ENCODE measurements at places on chromosomes 16 and 17.

GRCh38 chr16:66395806-66396555, 29.5 kb downstream of the CDH5 start:
- no peak for DNase-seq

DNA sequence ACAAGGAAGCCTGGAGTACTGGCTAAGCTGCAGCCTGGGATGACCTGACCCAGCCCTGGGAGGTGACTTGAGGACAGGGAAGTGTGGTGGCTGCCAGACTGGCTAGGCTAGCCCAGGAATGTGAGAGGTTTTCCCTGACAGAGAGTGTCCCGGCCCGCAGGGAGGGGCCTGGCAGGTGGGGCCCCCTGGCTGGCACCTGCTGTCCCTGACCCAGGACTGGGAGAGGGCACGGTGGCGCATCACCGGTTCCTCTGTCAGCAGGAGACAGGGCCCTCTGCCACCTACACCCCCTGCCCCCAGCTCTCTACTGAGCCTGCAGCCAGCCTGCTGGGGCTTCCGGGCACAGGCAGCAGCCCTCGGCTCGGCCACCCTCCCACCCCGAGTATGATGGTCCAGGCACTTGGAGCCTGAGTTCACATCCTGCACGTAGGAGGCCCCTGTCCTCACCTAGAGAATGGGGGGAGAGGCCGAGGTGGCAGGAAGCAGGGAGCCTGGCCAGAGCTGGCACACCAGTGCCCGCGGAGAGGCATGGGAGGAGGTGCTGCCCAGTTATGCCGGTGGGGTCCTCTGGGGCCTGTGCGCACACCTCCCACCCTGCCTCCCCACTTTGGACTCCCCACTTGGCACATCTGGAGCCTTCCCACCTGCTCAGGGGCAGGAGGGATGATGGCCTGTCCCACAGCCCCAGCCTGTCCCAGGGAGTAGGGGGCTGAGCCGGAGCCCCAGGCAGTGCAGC, 528 bp downstream of the PRSS27 start:
- DNase-seq: peak; percentile 92

- no peak for DNase-seq
Observed at GRCh38 chr16:47624563-47624962, 163.4 kb downstream of the PHKB start.

DNA sequence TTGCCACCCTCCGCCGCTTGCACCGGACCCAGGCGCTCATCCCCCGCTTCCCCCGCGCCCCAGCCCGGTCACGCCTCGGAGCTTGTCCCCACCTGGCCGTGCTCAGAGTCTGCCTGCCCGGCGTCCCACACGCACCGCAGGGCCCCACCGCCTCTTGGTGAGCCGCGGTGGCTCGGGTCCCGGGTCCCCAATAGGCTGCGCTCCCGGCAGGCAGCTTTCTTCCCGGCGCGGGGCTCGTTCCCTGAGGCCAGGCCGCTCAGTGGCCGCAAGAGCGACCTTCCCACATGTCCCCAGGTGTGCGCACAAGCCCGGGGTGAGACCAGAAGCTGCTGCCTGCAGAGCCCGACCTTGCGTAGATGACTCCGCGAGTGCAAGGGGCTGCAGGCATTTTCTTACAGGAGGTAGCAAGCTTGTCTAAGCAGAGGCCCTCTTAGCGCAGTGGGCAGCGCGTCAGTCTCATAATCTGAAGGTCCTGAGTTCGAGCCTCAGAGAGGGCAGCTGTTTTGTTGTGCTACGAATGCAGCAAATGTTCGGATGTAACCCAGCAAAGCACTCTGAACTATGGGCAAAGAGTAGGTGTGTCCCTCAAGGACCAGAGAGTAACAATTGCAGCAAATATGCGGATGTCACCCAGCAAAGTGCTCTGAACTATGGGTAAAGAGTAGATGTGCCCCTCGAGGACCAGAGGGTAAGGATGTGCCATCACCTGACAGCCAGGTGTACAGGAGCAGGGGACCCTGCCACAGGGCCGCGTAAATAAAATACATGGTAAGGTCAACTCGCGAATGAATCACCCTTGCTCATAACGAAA, 15.6 kb downstream of the TLE7 start:
- DNase-seq: peak; percentile 92

GRCh38 chr17:56849131-56849530, 15.2 kb downstream of the DGKE start:
- DNase-seq: no peak

- no peak for DNase-seq
Observed at GRCh38 chr16:11576427-11577289, 10.1 kb downstream of the LITAF start.

- no peak for DNase-seq
Observed at GRCh38 chr16:59913666-59914065, 1179.5 kb upstream of the GOT2 start.

DNA sequence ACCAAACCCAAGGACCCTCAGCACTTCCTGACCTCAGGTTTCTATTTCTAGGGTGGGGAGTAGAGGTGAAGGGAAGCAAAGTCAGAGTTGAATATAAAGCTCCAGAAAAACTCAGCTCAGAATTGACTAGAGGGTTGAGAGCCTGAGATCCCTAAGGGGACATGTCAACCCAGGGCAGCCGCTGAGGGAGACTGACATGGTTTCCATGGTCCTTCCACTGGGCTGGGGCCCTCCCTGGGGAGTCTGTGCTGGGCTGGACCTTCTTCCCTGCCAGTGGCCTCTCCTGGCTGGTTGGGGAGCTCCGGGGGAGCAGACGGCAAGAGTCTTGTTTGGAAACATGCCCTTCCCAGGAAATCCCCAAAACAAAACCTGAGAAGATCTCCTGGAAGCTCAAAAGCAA, 121.3 kb downstream of the METRNL start:
- DNase-seq: no peak

- DNase-seq: no peak
Observed at GRCh38 chr17:82349287-82349701, 9.8 kb upstream of the TEX19 start.

- no peak for DNase-seq
Observed at GRCh38 chr16:80591071-80591915, 50.5 kb downstream of the DYNLRB2 start.

DNA sequence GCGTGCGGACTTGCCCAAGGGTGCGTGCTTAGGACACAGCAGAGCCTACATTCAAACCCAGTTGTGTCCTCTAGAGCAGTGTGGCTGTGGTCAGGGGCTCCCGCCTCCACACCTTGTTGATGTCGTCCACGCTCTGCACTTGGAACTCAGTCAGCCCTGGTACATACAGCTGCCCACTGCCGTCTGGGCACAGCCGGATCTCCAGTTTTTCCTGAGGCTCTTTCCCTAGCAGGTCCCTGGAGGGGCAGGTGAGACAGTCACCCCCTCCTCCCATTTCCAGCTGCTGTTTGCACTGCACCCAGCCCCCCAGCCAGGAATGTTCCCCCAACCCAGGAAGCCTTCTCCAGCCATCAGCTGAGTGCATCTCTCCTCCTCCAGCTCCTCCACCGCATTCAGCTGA, 25.7 kb downstream of the KATNB1 start:
- no peak for DNase-seq

DNA sequence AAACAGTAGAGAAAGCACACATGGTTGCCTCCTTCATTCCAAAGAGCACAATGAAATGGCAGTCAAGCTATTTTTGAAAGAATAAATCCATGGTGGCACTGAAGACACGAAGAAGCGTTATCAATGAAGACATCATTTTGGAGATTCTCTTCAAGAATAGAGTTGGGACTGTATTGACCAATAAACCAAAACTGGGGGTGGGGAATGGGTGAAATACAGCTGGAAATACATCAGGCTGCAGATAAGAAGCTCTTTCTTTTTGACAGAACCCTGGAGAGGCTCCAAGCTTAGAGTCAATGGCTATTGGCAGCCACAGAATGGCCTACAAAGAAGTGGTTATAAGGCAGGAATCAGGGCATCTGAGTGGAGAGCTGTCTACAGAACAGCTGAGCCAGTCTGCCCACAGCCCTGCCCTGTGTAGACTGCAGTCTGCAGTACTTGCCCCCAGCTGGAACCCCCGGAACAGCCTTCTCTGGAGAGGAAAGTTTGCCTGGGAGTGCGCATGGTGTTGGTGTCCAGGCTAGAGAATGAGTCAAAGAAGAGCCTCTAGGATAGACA, 100.4 kb downstream of the STX8 start:
- no peak for DNase-seq

DNA sequence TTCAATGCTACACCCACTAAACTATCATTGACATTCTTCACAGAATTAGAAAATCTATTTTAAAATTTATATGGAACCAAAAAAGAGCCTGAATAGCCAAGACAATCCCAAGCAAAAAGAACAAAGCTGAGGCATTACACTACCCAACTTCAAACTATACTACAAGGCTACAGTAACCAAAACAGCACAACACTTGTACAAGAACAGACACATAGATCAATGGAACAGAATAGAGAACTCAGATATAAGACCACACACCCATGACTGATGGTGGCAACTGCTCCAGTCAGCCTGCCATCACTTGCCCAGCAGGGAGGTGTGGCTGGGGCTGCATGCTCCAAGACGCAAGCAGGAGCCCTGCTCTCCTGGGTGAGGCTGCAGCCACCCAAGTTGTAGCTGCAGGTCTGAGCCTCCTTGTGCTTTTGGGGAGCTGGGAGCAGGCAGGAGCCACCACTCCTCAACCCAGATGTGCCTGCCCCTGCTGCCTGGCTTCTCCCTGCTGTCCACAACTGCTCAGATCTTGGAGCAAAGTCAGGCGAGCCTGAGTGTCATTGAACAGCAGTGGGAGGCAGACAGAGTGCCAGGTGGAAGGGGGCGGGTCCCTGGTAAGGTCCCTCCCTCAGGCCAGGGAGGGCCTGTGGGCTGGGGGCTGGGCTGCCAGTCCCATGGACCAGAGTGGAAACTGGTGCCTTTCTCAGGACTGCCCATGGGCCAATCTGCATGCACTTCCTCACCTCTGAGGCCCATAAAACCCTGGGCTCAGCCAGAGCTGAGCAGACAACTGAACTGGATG, 24.7 kb downstream of the SSH2 start:
- no peak for DNase-seq

GRCh38 chr16:3095869-3096268, 3.2 kb downstream of the ZSCAN10 start:
- no peak for DNase-seq

DNA sequence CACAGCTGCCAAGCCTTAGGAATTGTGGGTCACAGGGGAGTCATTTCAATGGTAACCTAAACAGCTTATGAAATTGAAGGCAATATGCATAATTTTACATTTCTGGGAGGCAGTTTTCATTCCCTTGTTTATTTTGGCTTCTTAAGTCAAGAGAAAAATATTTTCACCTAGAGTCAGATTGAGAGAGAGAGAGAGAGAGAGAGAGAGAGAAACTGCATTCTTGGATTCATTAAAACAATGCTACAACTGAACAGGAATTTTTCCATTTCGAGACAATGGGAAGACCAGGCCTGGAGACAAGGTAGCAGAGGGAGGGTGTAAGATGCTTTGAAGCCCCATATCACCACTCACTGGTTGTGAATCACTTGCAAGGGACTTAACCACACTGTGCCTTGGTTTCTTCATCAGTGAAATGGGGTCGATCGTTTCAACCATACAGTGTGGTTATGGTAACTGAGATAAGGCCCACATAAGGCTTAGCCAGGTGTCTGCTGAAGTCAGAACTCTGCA, 224.7 kb upstream of the IRX3 start:
- DNase-seq: no peak

DNA sequence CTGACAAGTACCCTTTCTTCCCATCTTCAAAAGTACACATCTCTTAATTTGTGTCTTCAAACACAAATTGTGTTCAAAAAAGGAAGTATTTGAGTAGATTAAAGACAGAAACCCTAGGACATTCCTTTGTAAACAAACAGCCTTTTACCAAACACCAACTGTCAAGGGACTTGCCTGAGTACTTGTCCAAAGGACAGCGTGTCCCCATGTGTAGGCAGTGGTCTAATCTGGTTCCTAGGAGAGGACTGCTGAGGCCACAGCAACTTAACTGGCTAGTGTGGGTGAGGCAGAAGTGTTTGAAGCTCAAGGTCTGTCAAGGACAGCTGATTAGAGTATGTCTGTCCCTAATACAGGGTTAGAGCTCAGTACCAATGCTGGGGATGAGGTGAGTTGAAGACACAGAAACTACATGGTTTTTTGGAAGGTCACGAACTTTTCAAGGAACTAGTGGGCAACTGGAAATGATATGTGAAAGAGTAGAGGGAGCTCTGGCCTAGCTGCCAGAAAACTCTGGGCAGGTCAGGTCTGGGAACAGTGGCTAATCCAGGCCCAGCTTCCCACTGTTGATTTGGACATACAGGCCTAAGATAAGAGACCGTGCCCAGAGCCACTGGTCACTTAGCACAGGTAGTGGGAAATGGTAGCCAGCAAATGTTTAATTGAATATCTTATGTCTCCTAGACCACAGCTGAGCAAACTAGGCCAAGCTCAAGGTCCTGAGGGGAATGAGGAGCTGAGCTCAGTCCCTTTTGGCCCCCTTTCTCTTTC, 10.1 kb downstream of the HMOX2 start:
- no peak for DNase-seq

GRCh38 chr16:49262501-49262900, 19.1 kb downstream of the CBLN1 start:
- DNase-seq: no peak

- peak; percentile 29 for DNase-seq
Observed at GRCh38 chr17:75689441-75689873, 22.3 kb downstream of the SAP30BP start.

DNA sequence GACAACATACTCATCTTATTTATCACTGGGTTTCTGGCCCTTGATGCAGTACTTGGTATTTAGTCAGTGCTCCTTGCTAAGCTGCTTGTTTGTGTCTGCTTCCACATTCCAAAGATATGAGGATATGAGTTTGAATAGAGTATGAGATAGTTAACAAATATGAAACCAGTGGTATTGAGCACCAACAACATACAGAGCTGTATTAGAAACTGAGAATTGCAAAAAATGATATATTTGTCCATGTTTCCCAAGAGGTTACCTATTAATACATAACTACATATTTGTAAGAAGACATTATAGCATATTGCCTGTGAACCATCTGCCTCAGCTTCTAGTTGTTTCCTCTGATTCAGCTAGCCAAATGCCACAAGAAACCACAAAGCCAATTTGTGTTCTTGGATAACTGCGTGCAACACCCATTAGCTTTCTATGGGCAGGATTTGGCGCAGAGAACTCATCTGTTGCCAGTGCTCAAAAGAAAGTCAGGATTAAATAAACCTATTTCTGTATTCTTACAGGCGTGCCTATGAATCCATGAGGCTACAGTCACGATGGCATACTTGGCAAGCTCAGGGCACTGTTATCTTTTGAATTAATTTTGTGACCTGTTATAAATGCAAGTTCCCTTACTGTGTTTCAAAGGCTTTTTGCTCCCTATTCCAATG, 194.4 kb downstream of the MAP2K6 start:
- no peak for DNase-seq

DNA sequence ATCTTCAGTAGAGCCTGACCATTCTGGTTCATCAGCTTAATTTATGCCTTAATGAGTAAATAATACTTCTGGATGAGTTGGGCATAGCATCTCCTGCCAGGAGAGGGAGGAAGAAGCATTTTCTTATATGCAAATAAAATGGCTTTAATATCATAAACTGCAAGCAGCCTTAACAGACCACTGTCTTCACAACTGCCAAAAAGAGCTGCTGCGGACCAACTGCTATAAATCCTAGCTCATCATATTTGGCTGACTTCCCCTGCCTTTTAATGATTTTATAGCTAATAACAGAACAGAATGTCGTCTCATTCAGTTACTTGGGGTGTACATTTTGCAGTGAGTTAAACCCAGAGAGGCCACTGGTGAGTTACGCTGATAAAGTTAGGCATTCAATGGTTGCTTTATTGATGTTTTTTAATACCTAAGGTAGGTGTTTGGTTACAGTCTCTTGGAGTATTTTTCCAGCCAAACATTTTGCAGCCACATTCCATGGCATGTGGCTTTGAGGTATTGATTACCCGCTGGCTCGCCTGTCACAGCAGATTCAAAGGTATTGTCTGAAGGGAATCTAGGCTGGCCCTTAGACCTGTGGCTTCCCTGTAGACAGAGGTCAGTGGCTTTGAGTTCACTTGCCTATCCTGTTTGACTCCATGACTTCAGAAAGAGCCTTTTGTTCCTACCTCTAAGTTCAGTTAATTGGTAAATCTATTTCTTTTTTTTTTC, 16.4 kb downstream of the FAM20A start:
- no peak for DNase-seq
